ENCODE measurements at places on chromosomes 13 and 19.

GRCh38 chr19:55086730-55087541, 11.3 kb downstream of the EPS8L1 start:
- DNase-seq = no peak

DNA sequence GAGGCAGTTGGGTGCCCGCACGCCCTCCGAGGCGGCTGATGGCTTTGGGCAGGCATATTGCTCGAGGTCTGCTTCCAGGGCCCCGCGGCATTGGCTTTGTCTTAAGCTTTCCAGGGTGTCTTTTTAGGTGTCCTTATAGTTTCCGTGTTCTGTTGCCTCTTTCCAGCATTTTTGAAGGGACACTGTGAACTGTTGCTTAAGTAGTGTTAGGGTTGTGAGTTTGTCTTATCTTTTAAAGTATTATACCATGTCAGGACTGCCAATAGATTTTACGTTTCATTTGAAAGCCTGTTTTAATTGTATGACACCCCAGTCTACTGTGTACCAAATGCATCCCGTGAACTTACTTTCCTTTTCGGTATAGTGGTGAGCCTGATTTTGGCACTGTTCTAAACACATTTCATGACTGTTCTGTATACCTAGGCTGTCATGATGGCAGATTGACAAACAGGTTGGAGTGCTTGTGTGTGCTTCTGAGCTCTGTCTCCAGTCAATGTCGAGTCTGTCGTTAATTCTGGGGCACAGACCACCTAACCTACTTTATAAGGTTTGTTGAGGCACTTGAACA, 656 bp downstream of the PCCA start:
- DNase-seq = no peak

- DNase-seq = no peak
Observed at GRCh38 chr19:44277331-44277730, 17.6 kb downstream of the ZNF233 start.

- no peak for DNase-seq
Observed at GRCh38 chr13:114020750-114021463, 47.0 kb upstream of the C13orf46 start.

GRCh38 chr19:7677669-7678311, 900 bp downstream of the MCEMP1 start:
- DNase-seq = no peak

- DNase-seq = no peak
Observed at GRCh38 chr13:90436697-90437096, 910.8 kb upstream of the MIR17HG start.
